ENCODE measurements at places on chromosomes 2 and 18.

DNA sequence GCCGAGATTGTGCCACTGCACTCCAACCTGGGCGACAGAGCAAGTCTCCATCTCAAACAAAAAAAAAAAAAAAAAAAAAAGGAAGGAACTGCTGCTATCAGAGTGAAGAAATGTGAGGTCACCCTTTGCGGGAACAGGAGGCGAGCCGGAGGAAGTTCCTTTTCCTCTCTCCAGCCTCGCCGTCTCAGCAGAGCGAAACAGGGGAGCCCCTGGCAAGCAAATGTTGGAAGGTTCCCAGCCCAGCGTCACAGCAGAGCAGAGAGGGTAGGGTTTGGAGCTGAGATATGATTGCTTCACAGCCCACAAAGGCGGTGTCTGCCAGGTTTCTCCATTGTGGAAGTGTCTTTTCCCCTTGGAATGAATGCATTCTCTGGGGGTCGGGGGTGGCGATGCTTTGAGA lies 28.5 kb downstream of the SLC20A1 start:
- DNase-seq, result peak; percentile 33

GRCh38 chr18:57054891-57055290 lies 92.0 kb upstream of the BOD1L2 start:
- DNase-seq, result no peak

DNA sequence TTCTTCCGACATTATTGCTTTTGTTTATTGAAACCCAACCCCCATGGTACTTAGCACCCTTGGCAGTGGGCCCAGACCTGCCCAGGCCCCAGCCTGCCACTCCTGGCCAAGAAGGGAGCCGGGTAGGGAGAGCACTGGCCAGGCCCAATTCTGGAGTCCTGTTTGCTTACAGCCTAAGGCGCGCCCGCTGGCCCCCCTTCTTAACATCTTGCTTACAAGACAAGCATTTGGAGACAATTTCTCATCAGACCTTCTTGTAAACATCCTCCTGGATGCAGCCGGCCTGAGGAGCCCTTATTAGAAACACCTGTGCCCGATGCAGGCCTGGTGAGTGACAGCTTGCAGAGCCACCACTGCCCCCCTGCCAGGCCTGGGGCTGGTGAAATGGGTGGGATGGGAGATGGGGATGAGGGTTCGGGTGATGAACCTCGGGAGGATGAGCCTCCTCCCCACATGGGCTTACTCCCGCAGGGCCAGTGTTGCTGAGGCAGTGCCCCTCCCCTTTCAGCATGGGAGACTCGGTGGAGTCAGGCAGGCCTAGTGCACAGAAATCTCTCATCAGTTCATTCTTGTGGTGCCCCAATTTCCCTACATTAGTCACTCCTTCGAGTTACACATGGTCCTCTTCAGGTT lies 217.5 kb downstream of the CYP26B1 start:
- no peak for DNase-seq

GRCh38 chr2:7619203-7619970 lies 702.2 kb downstream of the RNF144A start:
- no peak for DNase-seq

DNA sequence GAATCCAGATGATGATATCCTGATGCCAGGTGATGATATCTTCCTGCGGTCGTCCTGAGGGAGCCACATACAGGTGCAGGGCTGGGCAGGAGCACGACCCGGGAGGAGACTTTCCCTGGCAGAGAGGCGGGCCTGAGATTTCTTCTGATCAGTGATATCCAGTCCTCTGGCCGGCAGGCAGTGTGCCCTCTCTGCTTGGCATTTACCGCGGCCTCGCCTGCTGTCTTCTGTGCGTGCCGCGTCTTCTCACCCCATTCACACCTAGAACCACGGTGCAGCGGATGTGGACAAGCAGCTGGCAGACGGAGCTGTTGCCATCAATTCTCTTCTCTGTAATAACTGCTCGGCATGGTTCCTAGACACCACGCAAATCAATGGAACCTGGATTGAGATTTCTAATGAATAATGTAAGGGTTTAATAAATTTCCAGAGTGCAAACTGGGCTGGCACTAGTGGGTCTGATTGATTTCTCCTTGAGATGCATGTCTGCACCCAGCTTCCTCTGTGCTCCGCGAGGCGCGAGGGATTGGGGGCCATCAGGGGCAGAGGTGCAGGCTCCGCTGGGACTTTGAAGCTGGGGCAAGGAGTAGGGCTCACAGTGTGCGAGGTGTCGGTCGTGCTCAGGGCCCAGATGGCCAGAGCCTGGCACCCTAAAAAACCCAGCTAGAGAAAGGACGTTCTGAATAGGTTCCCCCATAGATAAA lies 208.9 kb upstream of the HDAC4 start:
- peak; percentile 40 for DNase-seq

DNA sequence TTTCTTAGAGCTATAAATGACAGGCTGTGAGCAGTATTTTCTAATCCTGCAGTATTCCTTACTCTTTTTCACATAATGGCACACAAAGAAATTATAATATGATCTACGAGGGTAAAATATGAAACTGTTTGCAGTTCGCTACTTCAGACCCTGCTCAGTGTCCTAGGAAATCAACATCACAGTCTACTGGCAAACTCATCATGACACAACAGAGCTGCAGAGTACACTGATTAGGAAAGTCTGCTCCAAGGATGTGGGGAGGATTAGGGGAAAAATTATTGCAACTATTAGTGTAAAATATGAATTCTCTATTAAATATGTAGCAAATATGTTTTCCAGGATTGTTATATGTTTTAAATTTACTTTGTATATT lies 149.2 kb upstream of the REG3G start:
- DNase-seq, result no peak

DNA sequence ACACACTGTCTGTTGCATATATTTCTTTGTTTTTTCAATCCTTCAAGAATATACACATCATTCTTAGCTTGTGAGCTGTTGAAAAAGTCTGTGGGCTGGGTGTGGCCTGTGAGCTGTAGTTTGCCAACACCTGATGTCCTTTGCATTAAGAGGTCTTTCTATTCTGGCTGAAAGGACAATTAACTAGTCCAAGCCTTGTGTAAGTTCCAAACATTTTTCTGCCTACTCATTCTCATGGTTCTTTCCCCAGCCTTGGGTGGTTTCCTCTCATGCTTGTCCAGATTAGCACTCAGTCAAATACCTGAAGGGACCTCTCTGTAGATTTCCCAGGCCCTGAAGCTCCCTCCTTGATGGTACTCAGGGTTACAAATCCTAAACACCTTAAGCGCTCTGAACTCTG lies 57.8 kb upstream of the NABP1 start:
- no peak for DNase-seq

DNA sequence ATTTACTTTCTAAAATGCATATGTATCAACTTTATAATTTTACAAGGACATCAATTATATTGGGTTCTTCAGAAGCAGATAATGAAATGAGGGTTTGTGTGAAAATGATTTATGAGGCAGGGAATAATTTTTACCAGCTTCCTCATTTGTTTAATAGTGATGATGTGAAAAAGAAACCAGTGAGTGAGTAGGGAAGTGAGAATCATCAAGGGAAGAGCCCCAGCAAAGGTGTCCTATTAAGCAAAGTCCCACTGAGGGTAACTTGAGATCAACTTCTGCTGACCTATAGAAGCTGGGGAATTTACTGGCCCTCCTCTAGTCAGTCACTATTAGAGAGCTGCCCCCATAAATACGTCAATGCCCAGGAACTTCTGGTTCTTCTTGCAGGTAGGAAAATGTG lies 266.8 kb upstream of the LYPD1 start:
- DNase-seq, result no peak

- no peak for DNase-seq
Observed at GRCh38 chr18:5197032-5197434, at the start of gene AKAIN1. Gene AKAIN1, minus strand, starts transcription at chr18:5197257. Its CDS starts 204 bp downstream, at chr18:5197053.

DNA sequence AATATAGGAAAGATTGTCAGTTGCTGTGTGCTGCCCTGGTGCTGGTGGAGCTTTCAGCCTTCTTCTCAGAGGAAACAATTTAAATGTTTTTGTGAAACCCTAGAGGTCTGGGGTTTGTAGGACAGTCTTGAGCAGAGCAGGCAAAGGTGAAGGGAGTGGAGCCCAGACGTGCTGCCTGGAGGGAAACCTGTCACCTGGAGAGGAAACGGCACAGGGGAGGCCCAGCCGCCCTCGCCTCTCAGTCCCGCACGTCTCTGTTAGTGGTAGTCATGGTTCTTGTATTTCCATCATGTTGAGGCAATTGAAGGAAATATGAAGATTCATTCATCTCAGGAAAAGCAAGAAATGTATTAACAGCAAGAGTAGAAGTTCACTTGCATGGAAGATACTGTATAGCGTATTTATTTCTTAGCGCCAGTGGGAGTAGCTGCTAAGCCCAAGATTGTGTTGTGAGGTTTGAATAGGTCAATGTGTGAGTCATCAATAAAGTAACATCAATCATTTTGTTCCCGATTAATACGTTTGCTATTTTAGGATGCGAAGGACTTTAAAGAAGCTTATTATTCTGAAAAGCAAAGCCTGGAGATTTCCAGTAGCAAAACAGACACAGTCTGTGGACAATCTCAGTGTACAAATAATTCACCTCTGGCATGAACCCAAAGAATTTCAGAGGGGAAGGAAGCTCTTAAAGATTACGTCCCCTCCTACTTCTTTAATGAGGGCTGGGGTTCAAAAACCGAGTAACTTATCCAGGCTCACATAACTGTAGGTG lies 70.4 kb downstream of the LRRFIP1 start:
- peak; percentile 42 for DNase-seq
